Jurkat, Clone E6-1 (cell line): ENCODE measurements at places on chromosomes 2 and 18.

DNA sequence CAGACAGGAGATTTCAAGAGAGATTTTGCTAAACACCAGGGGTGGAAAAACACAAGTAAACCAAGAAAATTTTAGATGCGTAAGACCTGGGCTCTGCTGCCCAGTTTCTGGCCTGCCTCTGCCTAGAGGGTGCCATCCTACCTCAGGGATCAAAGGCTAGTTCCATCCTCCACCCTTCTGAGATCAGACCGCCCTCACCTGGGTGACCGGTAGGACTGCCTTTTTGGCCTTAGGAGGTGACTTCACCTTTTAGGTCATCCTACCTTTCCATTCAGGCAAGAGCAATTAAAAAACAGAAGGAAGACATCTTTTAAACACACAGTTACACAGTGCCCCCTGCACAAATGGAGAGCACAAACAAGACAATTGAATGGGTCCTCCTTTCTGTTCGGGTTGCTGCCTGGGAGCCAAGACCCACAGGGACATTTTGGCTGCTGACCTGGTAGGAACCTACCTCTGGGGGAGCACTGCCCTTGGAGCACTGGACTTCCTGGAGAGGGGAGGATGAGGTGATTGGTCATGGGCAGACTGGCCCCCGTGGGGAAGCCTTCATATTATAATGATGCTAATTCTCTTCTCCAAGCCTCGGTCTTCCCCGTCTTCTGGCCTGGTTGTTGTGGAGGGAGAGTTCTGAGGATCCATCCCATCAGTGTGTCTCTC, 3.1 kb downstream of the PSD4 start:
- no peak for DNase-seq

DNA sequence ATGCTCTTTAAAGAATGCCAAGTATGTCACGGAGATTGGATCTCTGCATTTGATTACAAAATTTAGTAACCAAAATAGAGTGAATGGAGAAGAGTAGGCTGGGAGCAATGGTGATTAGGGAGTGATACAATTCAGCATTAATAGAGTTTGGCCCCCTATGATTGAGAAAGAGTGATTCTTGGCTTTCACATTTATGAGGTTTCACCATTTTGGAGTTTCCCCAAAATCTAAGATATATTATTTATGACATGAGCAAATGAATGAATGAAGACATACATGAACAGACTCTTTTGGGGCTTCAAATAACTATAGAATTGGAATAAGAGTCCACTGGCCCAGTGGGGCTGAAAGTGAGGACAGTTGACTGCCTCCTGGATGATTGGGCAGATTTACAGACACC, 255.2 kb downstream of the LPIN1 start:
- no peak for DNase-seq

GRCh38 chr18:53907921-53908320, 316.5 kb downstream of the MBD2 start:
- DNase-seq, result no peak

DNA sequence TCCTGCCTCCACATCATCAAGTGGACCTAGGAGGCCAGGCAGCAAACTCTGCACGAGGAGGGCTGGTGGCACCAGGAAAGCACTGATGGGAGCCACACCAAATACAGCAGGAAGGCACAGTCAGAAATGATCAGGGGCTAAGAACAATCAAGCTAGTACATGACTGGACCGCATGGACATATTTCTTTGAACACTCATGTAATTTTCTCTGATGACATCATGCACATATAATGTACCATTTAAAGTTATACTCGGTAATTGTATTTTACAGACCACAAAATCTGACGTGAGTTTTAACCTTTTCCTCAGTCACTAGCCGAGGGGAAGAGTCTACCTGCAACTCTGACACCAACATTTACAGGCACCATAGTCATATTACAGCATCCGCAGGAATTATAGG, 76.7 kb downstream of the XDH start:
- DNase-seq, result no peak

DNA sequence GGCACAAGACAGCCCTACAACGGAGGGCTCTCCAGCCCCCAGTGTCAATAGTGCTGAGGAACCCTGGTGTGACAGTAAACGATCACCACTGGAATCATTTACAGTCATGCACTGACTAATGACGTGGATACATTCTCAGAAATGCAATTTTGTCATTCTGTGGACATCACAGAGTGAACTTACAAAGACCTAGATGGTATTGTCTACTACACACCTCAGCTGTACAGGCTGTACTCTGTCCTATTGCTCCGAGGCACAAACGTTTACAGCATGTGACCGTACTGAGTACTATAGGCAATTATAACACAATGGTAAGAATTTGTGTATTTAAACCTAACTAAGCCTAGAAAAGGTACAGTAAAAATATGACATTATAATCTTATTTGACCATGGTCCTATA, 67.2 kb downstream of the CD8B2 start:
- DNase-seq, result no peak
